Stimulated activated CD4-positive, alpha-beta T cell treated with anti-CD3 and anti-CD28 coated beads, Interleukin-1b, Interleukin-23, amount 100 ng/mL, for 1 hour (primary cell): ENCODE measurements at places on chromosomes 5 and 9.
A peak's percentile ranks its signal among the peaks of the same experiment; 100 is the strongest.

DNA sequence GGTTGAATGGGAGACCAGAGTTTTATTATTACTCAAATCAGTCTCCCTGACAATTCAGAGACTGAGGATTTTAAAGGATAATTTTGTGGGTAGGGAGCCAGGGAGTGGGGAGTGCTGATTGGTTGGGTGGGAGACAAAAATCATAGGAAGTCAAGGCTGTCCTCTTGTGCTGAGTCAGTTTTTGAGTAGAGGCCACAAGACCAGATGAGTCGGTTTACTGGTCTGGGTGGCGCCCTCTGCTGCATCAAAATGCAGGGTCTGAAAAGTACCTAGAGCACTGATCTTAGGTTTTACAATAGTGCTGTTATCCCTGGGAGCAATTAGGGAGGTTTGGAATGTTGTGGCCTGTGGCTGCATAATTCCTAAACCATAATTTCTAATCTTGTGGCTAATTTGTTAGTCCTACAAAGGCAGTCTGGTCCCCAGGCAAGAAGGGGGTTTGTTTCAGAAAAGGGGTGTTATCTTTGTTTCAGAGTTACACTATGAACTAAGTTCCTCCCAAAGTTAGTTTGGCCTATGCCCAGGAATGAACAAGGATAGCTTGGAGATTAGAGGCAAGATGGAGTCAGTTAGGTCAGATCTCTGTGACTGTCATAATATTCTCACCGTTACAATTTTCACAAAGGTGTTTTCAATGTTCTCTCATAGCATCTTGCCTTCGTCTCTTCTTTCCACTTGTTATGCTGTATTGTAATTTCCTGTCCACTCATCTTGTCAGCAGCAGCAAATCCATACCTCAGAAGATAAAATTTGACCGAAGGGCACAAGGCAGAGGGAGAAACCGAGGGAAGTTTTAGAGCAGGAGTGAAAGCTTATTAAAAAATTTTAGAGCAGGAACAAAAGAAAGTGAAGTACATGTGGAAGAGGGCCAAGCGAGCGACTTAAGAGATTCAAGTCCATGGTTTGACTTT lies 59.2 kb upstream of the CLINT1 start:
- peak; percentile 23 for DNase-seq

- DNase-seq = no peak
Observed at GRCh38 chr5:151155775-151156506, 1.6 kb downstream of the ANXA6 start.

DNA sequence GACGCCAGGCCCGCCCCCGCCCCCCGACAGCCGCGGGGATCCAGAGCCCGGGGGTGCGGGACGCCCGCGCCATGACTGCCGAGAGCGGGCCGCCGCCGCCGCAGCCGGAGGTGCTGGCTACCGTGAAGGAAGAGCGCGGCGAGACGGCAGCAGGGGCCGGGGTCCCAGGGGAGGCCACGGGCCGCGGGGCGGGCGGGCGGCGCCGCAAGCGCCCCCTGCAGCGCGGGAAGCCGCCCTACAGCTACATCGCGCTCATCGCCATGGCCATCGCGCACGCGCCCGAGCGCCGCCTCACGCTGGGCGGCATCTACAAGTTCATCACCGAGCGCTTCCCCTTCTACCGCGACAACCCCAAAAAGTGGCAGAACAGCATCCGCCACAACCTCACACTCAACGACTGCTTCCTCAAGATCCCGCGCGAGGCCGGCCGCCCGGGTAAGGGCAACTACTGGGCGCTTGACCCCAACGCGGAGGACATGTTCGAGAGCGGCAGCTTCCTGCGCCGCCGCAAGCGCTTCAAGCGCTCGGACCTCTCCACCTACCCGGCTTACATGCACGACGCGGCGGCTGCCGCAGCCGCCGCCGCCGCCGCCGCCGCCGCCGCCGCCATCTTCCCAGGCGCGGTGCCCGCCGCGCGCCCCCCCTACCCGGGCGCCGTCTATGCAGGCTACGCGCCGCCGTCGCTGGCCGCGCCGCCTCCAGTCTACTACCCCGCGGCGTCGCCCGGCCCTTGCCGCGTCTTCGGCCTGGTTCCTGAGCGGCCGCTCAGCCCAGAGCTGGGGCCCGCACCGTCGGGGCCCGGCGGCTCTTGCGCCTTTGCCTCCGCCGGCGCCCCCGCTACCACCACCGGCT lies 1.0 kb downstream of the FOXE1 start:
- DNase-seq = no peak

- DNase-seq = no peak
Observed at GRCh38 chr9:93183663-93184431, at the start of gene WNK2. TSS of gene WNK2 (plus strand) at chr9:93184139. CDS start at chr9:93184930, 791 bp downstream.

GRCh38 chr5:6487081-6487480 lies 38.4 kb downstream of the UBE2QL1 start:
- DNase-seq = no peak

- DNase-seq = no peak
Observed at GRCh38 chr5:142013734-142014521, 1.1 kb upstream of the GNPDA1 start.

- DNase-seq = no peak
Observed at GRCh38 chr5:134427540-134428041, 15.9 kb upstream of the CDKN2AIPNL start.

DNA sequence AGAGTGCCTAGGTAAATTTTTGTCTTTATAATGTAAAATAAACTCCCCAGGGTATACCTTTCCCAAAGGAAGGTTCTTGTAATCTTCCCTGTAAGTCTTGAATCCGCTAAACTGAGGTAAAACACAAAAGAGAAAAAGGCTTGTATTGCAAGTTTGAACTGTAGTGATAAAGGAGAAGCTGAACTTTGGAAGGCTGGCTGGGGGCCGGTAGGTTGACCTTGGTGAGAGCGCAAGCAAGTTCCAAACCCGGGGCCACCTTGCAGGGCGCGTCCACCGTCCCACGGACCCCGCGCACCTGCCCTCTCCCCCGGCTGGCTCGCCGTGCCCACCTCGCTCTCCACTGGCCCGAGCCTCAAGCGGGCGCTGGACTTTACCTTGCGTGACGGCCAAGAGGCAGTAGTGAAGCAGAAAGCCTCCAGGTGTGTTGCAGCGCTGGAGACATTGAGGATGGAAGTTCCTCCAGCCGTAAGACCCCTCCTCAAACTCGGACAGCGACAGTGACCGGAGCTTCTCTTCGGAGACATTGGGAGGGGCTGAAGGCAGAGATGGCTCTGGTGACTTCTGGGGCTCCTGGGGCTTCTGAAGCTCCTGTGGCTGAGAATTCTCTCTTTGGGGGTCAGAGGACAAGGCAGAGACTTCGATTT lies 428 bp downstream of the SLCO4C1 start:
- DNase-seq = no peak

- DNase-seq = no peak
Observed at GRCh38 chr5:60386436-60387050, 313.4 kb downstream of the DEPDC1B start.

DNA sequence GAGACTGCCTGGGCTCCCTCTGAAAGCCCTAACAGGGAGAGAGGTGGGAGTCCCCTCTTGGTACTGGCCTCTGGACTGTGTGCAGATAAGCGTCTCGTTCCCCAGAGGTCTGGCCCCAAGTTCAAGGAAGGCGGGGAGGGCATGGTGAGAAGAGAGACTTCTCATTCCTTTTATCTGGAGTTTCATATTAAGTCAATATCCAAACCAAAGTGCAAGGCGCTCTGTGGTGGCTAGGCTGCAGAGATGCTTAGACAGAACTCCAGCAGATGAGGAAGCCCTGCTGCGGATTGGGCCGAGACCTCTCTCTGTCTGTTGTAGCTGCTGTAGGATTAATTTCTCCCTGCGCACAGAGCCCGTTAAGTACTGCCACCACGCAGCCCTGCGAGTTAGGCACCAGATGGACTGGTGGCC lies 16.0 kb downstream of the MVB12B start:
- no peak for DNase-seq

- DNase-seq = no peak
Observed at GRCh38 chr5:43049236-43049635, 9.1 kb upstream of the ANXA2R start.

GRCh38 chr5:42912184-42912798 lies 100.6 kb upstream of the SELENOP start:
- DNase-seq = peak; percentile 28

DNA sequence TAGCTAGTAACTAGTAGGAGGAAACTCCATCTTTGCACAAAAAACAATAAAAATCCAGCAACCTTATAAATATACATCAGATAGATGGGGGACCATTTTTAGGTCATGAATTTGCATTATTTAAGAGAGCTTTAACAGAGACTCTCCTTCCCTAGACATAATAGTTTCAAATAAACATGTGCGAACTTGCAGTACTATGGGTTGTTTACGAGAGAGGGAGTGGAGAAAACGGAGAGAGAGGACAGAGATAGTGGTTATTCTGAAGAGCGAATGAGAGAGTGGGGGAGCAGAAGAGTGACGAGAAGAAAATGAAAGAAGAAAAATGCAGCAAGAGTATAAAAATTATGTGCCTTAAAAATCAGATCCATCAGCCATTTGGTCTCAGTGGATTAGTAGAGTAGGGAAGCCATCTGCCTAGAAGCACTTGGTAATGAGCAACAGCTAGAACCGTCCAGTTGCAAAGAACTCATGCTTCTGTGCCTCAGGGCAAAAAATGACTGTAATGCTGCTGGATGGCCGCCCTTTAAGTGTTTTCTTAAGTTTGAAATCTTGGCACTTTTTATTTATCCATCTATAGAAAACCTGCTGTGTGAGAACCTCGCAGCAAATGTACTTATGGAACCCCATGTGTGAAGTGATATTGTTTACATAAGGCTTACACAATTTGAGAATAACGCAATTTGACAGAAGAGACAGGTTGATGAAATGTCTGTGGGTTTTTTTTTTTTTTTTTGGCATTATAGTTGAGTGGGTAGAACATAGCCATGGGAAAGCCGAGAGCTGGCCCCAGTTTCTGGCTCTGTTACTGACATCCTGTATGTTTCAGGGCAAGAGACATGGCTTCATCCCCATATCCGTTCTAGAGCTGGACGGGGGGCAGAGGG lies 95.6 kb upstream of the ZNF608 start:
- no peak for DNase-seq

- DNase-seq = no peak
Observed at GRCh38 chr5:32014096-32014745, 159.9 kb downstream of the GOLPH3 start.
